ENCODE measurements at places on chromosomes 7 and 10. TPM values are rescaled to one million over a fixed set of nuclear protein-coding genes. Genes with fewer than 3 reads are reported as not detected.

Gene CHAT
- polyA plus RNA-seq, result 0.11 TPM

DNA sequence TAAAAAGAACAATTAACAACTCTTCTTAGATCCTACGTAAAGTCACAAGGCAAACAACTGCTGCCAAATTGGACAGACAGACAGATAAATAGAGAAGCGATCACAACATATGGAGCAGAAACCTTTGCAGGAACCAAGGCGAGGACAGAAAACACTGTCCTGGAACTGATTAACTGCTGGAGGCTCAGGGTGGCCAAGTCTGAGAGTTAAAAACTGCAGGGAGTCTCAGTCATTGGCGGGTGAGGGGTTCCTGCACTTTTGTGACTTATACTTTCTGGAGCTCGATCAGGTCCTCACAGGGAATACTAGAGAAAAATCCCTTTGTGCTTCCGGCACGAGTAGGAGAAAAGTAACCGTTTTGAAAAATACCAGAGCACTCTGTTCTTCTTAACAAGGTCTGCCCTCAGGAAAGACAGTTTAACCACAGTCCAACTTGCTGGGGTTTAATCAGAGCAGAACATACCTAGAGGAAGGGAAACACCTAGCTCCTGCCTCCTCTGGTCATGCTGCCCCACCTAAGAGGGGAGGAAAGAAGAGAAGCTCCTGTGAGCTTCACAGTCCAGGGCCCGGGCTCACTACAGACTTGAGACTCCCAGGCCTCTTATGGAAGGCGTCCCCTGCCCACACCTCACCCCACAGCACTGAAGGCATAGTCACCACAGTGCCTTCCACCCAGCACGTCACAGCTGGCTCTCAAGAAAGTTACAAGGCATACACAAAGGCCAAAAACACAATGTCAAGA is 74.9 kb downstream of the LARP4B start:
- DNase-seq, result no peak

DNA sequence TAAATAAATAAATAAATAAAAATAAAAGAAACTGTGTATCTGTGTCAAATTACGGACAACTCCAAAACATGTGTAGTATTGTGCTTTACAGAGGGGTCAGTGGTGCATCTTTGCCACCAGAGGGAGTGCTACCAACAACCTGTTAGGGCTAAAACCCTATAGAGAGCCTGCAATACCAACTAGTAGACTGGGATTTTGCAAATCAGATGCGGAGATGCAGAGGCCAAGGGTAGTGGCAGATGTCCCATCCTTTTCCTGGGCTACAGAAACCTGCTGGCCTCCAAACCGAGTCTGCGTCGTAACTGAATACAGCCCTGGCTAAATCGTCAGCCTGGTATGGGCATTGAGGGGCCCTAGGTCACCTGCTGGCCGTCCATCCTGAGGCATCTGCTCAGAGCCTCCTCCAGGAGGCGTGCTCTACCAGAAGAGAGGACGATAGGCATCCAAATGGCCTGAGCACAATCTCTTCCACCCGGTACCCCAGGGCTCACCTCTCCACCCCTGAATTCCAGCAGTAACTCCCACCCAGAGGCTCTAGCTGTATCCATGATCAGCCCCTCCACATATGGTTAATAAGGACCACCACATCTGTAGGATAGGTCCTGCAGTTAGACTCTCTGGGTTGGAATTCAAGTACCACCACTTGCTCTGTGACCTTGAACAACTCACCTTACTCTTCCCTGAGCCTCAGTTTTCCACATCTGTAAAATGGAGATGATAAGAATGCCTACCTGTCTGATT is 6.2 kb upstream of the RRP12 start:
- DNase-seq, result no peak

DNA sequence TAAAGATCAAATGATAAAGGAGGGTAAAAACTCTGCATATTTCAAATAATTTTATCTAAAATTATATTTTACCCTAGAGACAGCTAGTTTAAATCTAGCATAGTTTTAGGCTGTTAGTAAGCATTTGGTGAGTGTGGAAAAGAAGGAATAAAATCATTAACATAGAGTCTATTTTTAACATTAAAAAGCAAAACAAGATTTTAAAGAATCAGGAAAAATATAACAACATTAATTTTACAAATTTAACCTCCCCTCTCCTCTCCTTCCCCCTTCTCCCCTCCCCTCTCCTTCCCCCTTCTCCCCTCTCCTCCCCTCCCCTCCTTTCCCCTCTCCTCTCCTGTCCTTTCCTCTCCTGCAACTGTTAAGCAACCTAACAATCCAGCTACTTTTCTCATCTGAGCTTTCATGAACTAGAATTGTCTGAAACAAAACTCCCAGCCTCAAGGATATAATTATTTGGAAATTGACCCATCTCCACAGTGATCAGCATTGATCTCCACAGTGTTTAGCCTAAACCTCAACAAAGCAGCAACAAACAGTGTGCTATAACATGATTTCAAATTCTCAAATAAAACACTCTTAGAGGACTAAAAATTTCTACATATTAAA is 293.2 kb downstream of the PPP1R3A start:
- no peak for DNase-seq

GRCh38 chr10:74529205-74529604 is 297.2 kb upstream of the KAT6B start:
- DNase-seq, result no peak

DNA sequence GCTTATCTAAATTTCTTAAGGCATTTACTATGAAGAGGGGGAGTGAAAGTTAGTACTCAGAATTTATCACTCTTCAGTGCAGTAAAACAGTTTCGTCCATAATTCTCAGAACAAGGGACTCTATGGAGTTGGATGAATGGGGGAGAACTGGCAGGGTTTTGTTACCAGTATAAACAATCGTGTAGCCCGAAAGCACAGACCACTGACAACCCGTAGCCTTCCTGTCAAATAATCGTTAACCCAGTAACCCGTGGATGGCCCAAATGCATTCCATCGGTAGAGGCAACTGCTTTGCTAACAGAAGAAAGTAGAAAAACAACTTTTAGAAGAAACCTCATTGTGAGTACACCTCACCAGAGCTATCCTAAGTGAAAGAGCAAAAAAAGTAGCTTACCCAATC is 583.9 kb downstream of the NXPH1 start:
- peak; percentile 79 for DNase-seq
